Stimulated activated CD8-positive, alpha-beta memory T cell treated with anti-CD3 and anti-CD28 coated beads, Interleukin-4, amount 100 ng/mL, for 1 hour (primary cell): ENCODE measurements at places on chromosomes 5 and 9.

- no peak for DNase-seq
Observed at GRCh38 chr9:27367175-27367798, 70.3 kb upstream of the EQTN start.

DNA sequence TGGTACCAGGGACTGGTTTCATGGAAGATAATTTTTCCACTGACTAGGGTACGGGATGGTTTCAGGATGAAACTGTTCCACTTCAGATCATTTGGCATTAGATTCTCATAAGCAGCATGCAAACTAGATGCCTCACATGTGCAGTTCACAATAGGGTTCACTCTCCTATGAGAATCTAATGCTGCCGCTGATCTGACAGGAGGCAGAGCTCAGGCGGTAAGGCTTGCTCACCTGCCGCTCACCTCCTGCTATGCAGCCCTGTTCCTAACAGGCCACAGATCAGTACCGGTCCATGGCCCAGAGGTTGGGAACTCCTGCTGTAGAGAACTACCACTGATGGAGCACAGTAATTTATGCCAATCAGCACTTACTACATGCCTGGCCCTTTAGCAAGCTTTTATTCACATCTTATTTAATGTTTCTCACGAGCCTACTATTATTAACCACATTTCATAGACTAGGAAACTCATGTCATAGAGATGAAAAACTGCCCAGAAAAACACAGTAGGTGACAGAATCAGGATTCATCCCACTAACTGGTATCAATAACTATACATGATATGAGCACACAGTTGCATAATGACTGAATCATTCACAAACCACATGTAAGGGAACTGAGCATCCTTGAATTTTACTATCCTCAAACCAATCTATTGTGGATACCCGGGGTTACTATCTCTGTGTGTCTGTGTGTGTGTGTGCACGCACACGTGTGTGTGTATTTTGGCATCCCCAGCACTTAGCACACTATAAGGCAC, 46.5 kb downstream of the SVEP1 start:
- DNase-seq, result no peak

DNA sequence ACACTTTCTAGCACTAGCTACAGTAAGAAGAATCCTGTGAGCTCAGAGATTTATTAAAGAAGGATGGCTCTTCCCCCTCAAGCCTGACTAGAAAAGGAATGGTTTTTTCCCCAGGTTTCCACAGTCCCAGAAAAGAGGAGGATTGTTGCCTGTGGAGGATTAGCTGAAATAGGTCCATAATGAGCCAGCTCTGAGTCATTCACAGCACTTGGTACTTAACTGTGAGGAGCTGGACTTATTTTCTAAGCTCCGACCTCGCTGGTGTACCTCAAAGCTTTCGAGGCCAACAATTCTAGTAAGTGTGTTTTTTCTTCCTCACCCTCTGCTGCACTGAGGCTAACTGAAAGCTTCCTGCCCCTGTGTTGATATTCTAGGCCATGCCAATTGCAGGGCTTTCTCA, 222.5 kb upstream of the IL12B start:
- DNase-seq, result no peak

GRCh38 chr9:37911271-37911681, 7.3 kb upstream of the SLC25A51 start:
- DNase-seq, result no peak

DNA sequence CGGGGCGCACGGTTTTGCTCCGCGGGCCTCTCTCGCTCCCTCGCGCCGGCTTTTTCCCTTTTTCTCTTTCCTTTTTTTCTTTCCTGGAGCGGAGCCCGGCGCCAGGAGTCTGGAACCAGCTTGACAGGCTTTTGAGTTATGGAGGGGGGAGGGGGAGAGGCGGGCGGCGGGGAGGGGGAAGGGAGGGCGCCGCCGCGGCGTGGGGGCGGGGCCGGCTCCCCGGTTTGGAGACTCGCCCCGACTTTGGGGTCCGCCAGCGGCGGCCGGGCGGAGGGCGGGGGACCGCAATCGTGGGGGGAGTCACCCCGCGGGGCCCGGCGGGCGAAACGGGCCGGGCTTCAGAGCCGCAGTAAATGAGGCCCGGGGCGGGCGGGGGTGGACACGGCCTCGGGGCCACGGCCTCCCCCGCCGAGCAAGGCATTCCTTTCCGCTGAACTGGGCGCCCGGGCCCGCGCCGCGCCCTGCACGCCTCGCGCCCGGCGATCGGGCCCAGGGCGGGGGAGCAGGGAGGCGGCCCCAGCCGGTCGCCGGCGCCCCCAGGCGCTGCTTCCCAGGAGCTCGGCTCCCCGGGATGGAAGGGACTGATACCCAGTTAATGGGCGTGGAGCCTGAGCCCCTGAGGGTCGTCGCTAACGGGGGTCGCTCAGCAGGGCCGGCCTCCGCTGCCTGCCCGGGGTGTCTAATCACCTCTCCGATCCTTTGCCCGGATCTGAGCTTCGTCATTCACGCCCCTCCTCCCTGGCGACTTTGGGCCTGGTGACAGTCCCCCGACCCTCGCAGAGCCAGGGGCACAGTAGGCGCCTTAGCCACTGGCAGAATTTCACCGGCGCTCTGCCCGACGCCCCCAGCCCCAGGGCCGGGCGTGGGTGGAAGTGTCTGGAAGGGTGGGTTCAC, 138.1 kb downstream of the C9orf50 start:
- DNase-seq, result no peak

DNA sequence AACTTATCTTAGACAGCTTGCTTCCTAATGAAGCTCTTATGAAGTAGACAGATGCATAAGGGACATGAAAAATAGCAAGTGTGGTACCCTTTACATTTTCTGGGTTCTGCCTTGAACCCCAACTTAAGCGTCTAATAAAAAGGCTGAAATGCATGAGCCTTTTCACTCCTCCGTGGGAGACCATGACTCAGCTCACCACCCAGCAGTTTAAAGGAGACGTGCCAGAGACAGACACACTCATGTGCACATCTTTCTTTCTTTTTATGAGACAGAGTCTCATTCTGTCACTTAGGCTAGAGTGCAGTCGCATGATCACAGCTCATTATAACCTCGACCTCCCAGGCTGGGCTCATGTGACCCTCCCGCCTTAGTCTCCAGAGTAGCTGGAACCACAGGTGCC, 22.3 kb downstream of the CTXN3 start:
- no peak for DNase-seq

DNA sequence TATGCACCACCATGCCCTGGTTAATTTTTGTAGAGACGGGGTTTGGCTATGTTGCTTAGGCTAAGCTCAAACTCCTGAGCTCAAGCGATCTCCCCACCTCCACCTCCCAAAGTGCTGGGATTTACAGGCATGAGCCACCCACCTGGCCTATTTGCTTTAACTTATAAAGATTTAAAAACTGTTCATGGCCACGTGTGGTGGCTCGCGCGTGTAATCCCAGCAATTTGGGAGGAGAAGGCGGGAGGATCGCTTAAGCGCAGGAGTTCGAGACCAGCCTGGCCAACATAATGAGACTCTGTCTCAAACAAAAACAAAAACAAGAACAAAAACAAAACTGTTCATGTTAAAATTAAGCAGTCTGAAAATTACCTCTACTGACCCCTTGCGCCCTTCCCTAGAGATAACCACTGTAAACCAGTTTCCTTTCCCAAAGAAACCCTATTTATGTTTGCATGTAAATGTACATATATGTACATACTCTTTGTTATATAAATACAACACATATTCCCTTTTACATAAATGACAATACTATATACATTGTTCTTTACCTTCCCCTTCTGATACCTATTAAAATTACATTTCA, 1.5 kb downstream of the AK6 start:
- DNase-seq, result no peak

DNA sequence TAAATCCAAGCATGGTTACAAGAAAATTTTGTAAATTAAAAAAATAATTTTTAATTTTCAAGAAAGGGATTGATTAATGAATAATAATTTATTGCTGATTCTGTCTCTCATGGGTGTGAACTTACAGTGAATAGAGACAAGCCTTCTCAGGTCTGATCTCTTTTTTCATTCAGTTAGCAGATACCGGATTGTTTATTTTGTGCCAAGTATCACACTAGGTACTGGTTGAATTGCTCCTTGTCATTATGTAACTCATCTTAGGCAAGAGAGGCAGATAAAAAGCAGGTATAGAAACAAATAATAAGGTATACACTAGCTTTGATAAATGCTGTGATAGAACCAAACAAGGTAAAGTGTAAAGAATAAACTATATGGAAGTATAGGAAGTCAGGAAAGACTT, 283.3 kb downstream of the PJA2 start:
- DNase-seq, result no peak

DNA sequence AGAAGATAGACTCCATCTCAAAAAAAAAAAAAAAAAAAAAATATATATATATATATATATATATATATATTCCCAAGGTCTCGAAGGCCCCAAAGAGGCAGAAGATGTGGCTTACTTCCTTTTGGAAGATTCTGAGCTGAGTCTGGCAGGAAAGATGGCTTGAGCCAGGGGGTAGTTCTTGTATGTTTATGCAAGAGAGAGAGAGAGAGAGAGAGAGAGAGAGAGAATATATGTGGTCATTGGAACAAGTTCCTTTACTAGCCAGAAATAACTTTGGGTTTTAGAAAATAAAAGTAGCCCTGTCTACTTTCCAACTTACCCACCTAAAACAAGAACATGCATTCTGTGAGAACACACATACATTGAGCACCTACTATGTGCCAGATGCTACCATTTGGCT, 17.6 kb downstream of the NCS1 start:
- no peak for DNase-seq

- no peak for DNase-seq
Observed at GRCh38 chr5:126562823-126563222, 32.2 kb downstream of the ALDH7A1 start.

DNA sequence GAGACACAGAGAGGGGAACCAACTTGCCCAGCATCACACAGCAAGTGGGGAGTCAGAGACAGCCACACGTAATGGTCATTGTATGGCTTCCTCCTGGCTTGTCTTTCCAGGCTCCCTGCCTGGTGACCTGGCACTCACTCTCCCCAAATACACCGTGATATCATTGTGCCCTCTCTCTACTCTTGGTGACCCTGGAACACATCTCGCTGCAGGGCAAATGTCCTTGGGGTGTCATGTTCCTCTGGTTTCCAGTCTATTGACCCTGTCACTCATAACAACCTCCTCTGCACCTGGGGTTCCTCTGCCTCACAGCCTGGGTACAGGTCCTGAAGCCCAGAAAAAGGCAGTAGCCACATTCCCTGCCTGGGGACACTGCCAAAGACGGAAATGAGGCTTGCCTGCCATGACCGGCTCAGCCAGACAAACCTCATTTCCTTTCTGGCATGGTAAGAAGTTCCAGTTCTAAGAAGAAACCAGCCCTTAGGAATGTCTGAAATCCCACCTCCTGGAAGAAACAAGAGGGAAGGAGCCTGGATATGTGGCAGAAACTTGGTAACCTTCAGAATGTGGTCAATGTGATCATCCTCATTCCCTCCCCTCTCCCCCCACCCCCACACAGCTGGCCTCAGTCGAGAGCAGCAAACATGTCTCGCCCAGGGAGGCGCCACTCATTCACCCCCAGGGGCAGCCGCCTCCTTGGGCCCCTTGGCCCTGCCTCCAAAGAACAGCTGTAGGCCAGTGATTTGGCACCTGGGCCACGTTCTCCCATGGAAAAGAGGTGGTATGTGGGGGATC, 30.6 kb upstream of the SMU1 start:
- no peak for DNase-seq

- DNase-seq, result no peak
Observed at GRCh38 chr5:12316812-12317211, 412.6 kb upstream of the CTNND2 start.

DNA sequence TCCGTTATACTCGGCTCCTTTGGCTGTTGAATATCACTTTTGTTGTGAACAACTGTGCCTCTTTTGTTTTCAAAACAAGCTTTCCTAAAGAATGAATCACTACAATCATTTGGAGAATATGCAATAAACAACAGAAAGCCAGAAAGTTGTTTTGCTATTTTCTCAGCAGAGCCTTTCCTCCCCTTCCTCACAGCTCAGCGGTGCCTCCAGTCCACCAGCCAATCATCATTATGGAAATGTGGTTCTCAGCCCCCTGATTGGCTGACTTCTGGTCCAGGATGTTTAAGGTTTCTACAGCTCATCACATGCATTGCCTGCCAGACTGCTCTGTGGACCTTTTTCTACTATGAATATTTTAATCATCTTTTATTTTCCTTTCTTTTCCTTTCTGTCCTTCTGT, 9.1 kb upstream of the ZNF608 start:
- no peak for DNase-seq

DNA sequence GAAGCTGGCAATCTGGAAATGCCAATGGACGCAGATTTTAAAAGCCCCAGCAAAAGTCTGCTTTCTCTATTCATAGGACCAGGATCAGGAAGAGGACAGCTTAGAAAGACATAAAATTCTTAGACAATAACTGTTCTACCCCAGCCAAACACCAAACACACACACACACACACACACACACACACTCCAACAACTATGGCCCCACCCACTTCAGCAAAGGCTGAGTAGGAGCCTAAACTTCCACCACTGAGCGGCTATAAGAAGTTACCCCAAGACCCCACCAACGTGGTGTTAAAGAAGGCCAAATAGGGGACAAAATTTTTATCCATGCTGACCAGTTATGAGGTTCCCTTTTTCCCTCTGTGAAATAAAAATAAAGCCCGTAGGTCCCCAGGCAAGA, 32.9 kb downstream of the ZMAT2 start:
- DNase-seq, result no peak

DNA sequence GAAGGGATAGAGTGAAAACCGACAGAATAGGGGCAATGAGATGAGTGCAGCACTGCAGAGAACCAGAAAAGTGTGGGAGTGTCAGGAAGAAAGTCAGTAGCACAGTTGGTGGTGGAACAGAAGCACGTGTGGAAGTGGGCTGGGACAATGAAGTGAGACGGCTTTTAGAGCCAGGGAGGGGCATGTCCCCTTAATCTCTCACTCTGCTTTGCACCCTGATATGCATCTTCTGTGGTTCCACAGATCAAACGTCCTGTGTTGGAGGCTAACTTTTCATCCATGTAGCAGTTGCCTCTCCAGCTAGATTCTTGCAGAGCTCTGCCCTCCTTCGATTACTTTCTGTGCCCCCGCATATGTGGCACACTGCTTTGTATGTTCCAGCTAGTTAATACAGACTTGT, 163.6 kb downstream of the DOCK8 start:
- no peak for DNase-seq

DNA sequence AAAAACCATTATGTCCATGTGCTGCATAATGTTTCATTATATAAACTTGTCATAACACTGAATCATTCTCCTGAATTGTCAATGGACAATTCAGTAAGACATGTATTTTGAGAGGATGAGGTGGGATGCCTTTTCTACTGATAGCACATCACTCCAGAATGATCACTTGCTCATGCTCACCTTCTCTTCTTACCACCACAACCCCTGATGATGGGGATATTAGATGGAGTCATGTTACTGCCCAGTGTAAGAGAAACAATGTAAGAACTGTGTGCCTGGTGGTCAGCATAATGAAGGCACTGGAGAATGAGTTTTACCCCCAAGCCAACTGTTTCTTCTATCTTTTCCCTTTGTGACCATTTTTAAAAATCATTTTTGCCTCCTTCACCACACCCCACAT, 198.8 kb downstream of the ADAMTSL1 start:
- no peak for DNase-seq

GRCh38 chr5:68381060-68381459, 165.5 kb downstream of the PIK3R1 start:
- no peak for DNase-seq

- no peak for DNase-seq
Observed at GRCh38 chr5:83485842-83486241, 14.3 kb downstream of the VCAN start.
